ENCODE measurements at places on chromosomes 16 and 17.

DNA sequence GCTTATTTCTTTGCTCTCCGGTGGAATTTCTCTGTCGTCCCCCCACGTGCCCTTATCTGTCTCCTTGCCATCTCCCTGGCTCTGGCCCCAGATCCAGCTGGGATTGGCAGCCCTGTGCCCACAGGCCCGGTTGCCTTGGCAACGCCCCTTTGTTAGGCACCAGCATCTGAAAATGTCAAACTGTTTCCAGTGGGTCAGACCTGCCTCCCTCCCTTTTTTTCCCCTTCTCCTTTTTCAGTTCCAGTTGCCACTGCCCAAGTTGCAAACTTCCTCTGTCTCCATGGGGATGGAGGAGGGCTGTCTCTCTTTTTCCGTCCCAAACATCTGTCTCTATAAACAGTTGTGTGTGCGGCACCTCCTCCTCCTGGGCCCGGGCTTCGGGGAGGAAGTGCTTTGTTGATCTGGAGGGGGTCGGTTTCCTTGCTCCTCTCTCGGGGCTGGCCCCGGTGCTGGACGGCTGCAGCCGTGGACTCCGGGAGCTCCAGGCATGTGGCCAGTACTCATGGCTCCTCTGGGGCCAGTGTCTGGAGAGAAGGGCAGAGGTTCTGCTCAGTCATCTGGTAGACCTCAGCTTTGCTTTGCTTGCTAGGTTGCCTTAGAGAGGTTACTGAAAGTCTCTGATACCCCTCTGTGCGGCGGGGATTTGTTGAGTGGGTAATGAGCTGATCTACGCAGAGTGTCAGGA lies 35.3 kb downstream of the SOCS3 start:
- DNase-seq = no peak

- no peak for DNase-seq
Observed at GRCh38 chr17:31378638-31379037, 12.8 kb upstream of the RAB11FIP4 start.

GRCh38 chr16:54926166-54926838 lies 4.4 kb upstream of the IRX5 start:
- DNase-seq = no peak

DNA sequence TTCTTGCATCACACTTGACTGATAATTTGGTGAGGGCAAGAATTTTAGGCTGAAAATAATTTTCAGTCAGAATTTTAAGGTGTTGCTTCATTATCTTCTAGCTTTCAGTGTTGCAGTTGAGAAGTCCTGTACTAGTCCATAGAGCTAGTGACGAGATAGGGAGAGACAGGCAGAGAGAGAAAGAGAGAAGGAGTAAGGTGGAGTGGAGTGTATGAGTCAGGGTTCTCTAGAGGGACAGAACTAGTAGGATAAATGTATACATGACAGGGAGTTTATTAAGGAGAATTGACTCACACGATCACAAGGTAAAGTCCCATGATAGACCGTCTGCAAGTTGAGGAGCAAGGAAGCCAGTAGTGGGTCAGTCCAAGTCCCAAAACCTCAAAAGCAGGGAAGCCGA lies 127.2 kb downstream of the UTP18 start:
- no peak for DNase-seq

DNA sequence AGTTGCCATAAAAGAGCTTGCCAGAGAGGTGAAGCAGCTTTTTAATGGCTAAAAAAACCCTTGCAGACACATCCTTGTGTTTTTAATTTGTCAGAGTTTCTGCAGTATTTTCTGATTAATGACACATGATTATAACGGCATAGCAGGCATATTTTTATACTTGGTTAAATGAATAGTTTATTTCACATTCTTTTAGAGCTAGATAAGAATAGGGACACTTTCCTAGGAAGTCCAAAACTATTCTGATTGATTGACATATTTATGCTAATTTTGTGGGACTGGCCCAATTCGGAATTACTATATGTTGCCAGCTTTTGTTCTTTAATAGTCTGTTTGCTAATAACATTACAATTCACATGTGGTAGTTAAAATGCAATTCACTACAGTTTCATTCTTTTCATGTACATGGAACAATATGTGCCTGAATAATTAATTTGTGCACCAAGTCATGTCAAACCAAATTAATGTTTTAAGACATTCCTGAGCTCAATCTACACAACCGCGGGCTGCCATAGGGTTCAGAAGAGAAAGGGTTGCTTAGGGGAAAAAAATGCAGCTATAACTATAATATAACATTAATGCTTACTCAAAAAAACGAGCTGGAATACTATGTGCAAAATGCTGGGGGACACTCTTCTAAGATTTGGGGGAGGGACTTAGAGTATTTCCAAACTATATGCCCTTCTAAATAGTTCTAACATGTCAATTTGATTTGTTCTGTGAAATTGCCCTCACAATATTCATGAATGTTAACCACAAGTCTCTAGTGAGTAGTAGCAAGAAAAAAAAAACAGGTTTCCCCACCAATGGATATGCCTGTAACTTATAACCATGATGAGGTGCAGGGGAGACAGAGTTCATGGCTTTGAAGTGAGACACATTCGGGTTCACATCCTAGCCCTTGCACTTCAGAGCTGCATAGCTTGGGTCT lies 305.4 kb downstream of the CEP112 start:
- no peak for DNase-seq

GRCh38 chr16:16101585-16101984 lies 121.7 kb downstream of the ABCC6 start:
- DNase-seq = no peak

DNA sequence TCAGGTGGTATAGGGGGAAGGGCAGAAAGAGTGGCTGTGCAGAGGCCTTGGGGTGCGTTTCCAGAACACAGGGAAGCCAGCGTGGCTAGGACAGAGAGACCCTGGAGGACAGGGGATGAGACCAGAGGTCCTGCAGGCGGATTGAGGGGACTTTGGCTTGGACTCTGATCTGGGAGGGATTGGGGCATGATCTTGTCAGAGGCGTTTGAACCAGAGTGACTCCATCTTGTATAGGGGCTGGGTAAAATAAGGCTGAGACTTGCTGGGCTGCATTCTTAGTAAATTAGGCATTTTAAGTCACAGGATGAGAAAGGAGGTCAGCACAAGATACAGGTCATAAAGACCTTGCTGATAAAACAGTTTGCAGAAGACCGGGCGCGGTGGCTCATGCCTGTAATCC lies 5.4 kb upstream of the NATD1 start:
- no peak for DNase-seq

GRCh38 chr17:33647956-33648355 lies 354.9 kb upstream of the ASIC2 start:
- DNase-seq = no peak

DNA sequence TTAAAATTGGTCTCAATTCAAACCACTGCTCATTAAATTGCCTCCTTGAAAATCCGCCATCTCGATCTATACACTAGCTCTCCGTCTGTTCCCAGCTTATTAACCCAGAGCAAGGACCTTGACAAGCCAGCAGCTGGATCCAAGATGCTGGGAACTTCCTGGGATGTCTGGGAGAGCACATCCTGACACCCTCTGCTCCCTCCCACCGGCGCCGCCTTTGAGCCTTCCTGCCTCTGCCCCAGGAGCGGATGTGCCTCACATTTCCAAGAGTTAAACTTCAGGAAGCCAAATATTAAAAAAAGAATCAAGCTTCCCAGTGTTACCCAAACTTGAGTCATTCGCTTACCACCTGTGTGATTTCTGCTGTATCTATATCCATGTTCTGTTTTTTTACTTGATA lies 107.9 kb downstream of the HAPSTR1 start:
- no peak for DNase-seq

- no peak for DNase-seq
Observed at GRCh38 chr16:15961060-15961511, 11.7 kb downstream of the ABCC1 start.

DNA sequence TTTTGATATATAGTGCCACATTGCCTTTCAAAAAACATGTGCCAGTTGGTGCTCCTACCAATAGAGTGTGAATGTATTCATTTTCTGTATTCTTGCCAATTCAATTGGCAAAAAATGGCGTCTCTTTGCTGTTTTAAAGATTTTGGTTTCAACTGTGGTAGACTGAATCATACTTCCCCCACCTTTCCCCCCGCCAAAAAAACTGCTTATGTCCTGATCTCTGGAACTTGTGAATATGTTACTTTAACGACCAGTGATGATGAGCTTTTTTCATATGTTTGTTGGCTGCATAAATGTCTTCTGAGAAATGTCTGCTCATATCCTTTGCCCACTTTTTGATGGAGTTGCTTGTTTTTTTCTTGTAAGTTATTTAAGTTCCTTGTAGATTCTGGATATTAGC lies 325.1 kb upstream of the KCNJ16 start:
- no peak for DNase-seq

Data from progenitor cell of endocrine pancreas (in vitro differentiated cells).